ENCODE measurements at places on chromosomes 5 and 9.

- no peak for DNase-seq
Observed at GRCh38 chr9:121681404-121681803, 30.0 kb downstream of the DAB2IP start.

DNA sequence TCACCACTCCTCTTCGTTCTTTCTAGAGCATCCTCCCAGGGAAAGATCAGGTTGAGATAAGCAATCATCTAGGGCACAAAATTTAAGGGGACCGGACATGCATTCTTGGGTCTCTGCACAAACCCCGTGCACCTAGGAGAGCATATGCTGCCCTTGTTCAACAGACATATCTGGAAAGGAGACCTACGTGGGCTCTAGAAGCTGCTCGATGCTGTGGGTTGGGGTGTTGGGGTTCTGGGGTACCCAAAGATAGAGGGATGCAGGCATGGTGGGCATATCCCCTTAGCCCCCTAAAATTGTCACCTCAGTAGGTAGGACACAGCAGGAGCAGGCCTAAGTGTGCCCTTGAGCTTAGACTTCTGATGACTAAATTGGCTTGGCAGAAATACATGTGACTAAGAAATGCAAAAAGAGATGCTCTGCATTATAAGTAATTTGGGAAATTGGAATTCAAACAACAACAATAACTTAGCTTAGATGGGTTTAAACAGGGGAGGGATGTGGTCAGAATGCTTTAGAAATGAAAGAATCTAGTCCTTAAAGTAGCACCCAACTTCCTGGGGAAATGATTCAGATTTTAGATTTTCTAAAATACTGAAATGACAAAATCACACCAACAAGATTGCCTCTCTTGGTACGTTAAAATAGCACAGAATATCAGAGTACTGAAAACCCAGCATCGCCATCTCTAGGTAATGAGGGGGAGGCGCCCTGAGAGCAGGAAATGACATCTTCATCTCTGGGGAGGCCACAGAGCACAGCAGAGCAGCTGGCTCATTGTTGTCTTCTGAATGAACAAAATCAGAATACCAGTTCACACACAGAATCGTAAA, 172.3 kb downstream of the GNA14 start:
- peak; percentile 39 for DNase-seq

DNA sequence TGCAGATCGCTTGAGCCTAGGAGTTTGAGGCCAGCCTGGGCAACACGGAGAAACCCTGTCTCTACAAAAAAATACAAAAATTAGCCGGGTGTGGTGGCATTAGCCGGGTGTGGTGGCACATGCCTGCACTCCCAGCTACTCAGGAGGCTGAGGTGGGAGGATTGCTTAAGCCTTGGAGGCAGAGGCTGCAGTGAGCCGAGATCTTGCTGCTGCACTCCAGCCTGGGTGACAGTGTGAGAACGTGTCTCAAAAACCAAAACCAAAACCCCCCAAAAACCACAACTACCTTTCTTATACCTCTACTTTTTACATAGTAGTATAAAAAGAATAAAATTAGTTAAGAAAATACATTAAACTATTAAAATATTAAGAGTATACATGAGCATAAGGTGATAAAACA, 121.2 kb downstream of the RAPGEF6 start:
- no peak for DNase-seq

- DNase-seq: no peak
Observed at GRCh38 chr5:173804579-173804978, 83.6 kb upstream of the CPEB4 start.

- DNase-seq: peak; percentile 39
Observed at GRCh38 chr5:158812408-158812807, 287.3 kb downstream of the EBF1 start.

DNA sequence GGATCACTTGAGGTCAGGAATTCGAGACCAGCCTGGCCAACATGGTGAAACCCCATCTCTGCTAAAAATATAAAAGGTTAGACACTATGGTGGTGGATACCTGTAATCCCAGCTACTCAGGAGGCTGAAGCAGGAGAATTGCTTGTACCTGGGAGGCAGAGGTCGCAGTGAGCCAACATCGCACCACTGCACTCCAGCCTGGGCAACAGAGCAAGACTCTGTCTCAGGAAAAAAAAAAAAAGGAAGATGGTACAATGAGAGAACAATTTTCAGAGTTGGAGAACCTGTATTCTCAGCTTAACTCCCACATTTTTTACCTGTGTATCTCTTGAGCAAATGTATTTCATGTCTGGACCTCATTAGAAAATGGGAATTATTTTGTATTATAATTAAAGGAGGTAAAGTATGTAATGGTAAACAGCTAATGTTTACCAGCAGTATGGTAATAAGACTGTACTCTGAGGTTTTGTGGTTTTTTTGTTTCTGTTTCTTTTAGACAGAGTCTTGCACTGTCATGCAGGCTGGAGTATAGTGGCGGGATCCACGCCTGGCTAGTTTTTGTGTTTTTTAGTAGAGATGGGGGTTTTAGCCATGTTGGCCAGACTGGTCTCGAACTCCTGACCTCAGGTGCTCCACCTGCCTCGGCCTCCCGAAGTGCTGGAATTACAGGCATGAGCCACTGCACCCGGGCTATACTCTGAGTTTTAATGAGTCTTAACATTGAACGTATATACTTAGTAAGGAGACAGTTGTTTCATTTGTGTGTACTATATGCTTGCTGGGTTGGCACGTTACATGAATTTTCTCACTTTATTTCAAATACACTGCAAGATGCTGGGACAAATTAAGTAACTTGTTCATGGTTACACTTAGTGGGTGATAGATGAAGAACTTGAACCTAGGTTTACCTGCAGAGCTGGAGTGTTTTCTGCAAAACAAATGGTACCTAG, 16.2 kb downstream of the UHRF2 start:
- peak; percentile 42 for DNase-seq

DNA sequence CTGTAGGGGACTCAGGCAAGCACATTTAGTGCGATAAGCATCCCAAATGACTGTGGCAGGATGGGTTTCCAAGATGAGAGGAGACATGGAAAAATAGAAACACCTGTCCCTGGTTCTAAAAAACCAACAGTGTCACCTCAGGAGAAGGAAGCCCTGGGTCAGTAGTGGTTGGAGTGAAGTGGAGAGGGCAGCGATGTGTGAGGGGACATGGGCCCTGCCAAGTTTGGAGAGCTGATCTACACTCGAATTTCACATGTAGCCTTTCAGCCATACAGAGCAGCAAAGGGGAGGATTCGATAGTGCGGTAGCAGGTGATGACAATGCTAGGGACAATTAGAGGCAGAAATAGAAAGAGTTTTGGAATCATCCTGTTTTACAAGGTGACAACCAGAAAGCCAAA, 32.6 kb upstream of the LHX2 start:
- DNase-seq: no peak

GRCh38 chr5:68087866-68088265, 127.7 kb upstream of the PIK3R1 start:
- no peak for DNase-seq

DNA sequence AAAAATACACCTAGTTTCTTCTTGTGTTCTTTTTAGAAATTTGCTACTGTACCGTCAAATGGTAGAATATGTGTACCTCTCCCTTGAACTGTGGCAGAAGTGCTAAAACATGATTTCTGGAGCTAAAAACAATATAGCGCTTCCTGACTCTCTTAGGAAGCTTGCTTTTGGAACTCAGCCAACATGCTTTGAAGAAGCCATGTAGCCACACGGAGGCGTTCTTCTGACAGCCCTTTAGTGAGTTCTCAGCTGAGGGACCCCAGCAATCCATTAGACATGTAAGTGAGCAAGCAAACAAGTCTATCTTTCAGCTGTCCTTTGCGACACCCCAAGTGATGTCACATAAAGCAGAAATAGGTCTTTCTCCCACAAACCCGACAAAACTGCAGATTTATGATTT, 917.0 kb downstream of the CDH9 start:
- DNase-seq: no peak

Measured in CD4-positive, alpha-beta T cell treated with Interleukin-21 for 1 hour (primary cell).